NCI-H1417 (cell line): ENCODE measurements at places on chromosomes 3 and 15.

- DNase-seq, result no peak
Observed at GRCh38 chr3:8621872-8622271, 22.7 kb downstream of the SSUH2 start.

DNA sequence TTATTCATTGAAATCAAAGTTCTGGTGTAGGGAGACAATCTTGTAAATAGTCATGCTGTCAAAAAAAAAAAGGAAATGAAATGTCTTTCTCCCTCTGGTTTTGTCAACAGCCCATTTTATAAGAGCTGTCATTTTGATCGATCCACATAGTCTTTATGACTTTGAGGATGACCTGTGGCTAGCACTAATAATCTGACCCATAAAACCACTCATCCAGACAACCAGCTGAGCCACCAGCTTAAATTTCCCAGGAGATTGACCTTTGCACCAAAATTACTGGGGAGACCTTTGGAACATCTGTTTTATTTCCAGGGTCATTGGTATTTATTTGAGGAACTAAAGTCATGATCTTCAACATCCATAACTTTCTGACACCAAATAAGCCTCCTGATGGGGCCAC, 98.5 kb upstream of the MME start:
- DNase-seq, result no peak

DNA sequence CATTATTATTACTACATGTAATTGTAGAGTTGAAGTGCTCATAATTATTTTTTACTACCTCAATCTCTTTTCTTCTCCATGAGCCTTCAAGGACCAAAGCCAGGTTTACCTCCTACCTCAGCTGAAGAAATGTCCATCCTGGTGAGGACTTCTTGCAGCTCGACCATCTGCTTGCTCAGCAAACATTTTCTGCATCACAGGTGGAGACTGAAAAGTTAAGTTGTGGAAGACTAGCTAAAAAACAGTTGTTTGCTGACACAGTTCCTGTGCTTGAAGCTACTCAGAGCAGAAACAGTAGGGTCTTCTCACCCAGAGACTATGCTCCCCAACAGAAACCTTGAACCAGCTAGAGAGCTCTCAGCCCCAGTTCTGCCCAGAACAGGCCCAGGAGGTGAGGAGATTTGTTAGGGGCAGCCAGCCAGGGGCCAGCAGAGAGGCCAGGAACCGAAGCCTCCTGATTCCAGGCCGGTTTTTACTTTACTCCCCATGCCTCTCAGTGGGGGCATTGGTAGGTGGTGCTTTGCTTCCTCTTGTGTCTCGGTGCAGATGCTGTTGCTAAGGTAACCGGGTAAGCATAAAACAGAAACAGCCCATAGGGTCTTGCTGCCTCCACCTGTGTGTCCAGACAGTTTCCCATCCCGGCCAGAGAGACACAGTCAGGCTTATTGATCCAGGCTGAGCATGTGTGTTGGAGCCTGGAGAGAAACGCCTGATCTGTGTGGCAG, 54.9 kb downstream of the CCNL1 start:
- DNase-seq, result peak; percentile 92

GRCh38 chr3:152222327-152222726, 46.4 kb upstream of the MBNL1 start:
- DNase-seq, result no peak

- no peak for DNase-seq
Observed at GRCh38 chr3:59258550-59259260, 208.9 kb upstream of the CFAP20DC start.
